NCI-H774 (cell line): ENCODE measurements at places on chromosomes 11 and 22.

DNA sequence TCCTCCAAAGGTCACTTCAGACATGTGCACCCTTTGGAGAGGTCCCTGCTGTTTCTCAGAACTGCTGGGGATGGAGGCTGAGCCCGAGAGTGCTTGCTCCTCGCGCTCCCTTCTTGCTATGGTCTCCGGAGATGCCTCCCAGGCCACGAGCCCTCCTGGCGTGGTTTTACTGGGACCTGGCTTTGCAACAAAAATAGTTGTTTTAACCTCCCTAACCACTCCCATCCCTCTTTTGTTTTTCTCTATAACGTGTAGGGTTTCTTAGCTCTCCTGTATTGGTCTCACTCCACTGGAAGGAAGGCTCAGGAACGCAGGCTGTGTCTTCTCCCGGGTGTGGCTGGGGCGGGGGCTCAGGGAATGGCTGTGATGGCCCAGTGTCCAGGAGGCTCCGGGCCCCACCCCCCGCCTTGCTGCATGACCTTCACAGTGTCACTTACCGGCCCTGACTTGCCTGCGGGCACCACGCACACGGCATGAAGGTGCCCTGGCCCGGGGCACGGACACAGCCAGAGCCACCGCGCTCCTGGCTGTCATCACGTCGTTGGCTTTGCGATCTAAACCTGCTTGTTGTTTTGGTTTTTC lies 5.6 kb downstream of the PTDSS2 start:
- DNase-seq: no peak

DNA sequence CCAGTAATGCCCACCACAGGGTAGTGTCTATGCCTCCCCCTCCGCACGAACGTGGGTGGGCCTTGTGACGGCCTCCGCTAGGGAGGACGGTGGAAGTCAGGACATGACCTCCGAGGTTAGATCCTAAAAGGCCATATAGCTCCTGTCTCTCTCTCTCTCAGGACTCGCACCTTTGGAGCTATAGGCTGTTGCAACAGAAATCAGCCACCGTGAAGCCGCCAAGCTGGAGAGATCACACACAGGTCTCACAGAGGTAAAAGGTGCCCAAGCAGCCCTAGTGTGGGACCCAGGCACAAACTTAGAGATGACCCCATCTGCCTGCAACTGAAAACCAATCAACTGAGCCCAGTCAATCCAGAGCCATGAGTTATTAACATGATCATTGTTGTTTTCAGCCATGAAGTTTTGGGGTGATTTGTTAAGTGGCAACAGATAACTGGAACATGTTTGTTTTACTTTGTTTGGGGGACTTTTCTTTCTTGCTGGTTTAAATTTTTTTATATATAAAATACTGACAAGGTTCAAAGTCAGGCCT lies 7.4 kb upstream of the NAP1L4 start:
- DNase-seq: no peak

GRCh38 chr22:43014316-43014868 lies 557 bp downstream of the PACSIN2 start:
- DNase-seq: no peak

GRCh38 chr11:69868006-69868810 lies 49.0 kb upstream of the FGF3 start:
- no peak for DNase-seq
